ENCODE measurements at places on chromosomes 13 and 19.

- no peak for DNase-seq
Measured at GRCh38 chr13:42181381-42181953, 90.5 kb upstream of the AKAP11 start.

DNA sequence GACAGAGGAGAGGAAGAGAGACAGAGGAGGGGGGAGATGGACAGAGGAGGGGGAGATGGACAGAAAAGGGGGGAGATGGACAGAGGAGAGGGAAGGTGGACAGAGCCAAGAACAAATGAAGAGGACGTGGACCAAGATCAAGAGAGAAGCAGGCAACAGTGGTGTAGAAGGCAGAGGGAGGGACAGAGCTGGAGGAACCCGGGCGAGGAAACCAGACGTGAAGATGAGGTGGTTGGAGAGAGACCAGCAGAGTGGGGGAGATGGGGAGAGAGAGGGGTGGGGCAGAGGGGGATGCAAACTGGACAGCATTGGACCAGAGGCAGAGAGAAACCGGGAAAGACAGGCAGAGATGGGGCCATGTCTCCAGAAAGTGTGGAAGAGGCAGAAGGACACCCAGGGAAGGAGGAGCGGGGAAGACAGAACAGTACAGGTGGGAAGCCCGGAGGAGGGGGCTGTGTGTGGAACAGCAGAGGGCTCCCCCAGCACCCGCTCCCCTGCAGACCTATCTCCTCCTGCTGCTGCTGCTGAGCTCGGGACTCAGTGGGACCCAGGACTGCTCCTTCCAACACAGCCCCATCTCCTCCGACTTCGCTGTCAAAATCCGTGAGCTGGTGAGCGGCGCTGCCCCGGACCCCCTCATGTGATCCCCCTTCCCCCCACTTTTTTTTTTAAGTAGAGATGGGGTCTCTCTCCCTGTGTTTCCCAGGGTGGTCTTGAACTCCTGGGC is 1.3 kb downstream of the FLT3LG start:
- DNase-seq = no peak

- DNase-seq = no peak
Measured at GRCh38 chr13:114243971-114244370, 9.3 kb downstream of the CDC16 start.

DNA sequence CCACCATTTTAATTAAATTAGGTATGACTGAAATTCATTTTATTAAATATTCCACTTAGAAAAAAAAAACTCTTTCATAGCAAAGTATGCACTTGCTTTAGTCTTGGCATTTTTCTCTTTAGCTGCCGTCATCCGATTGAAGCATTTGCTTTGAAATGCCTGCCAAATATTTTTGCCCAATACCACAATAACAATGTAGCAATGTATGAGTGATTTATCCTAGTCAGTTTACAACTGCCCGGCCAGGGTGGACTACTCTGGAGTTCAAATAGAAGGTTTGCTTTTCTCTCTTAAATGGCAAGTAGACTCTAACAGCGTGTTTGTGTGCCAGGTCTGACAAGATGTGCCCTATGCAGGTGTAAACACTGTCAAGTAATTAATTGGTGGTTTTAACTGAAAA is 675.3 kb upstream of the SGCG start:
- DNase-seq = no peak

- DNase-seq = no peak
Measured at GRCh38 chr19:41998246-41999020, 4.4 kb upstream of the ATP1A3 start.
